ENCODE measurements at places on chromosomes 13 and 19.

- peak; percentile 97 for DNase-seq
Observed at GRCh38 chr19:44752816-44753625, 4.5 kb downstream of the BCL3 start.

DNA sequence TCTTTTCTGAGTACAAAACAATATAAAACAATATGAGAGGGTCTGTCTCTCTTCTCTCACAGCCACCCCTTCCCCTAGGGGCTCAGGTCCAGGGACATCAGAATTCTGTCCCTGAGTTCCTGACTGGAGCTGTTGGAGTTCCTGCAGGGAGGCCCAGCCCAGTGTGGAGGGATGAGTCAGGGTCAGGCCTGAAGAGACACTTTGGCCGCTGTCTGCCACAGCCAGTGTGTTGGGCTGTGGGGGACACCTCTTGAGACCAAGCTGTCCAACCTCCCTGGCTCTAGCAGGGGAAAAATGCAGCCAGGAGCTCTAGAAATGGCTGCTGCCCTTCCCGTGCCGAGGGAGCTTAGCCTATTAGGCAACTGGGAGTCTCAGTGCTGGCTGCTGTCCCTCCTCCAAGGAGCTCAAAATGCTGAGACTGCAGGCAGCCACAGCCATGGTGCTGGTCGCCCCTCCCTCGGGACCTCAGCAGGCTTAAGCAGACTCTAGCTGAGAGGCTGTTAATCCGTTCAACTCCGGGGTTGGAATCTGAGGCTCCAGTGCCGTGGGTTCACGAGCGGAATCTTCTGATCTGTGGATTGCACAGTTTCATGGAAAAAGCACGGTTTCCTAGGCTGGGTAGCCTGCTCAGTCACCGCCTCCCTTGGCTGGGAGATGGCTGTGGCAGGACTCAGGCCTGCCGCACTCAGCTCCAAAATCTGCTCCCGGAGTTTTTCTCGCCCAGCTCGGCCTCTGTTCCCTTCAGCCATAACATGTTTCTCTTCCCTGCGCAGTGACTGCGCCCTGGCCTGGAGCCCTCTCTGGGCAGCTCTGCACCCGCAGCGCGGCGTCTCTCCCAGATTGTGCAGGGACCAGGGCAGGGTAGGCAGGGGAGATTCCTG, 3.8 kb upstream of the ZNF626 start:
- peak; percentile 10 for DNase-seq

DNA sequence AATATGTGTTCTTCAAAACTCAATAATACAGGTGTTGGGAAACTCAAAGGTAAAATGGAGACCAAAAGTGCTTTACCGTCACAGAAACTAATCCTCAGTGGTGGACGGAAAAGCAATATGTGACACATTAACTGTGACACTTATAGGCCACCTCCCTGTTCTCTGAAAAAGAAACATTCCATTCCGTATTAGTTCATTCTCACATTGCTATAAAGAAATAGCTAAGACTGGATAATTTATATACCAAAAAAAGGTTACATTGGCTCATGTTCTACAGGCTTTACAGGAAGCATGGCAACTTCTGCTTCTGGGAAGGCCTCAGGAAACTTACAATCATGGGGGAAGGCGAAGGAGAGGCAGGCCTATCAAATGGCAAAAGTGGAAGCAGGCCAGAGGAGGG, 435.3 kb upstream of the HTR2A start:
- DNase-seq: peak; percentile 31

DNA sequence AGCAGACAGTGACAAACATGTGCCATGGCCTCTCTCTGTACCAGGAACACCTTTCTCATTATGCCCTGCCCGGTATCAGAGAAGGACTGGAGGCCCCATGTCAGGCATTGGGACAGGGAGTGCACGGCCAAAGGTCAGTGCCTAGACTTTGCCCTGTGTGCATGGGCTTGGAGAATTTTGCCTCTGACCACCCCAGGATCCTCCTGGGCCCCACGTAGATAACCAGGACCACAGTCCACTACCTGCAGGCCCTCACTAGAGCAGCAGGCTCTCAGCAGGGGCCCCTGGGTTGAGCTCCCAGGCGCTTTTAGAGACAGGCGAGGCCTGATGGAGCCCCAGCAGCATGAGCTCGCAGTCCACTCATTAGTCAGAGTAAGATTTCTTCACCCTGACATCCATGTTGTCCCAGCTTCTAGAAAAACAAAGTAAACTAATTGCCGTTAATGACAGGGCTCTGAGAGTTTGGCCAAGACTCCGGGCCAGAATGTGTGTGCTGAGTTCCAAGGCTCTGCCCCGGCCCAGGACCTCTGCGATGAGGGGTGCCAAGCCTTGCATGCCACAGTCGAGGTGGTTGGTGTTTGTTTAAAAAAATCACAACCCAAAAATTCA, 42.7 kb downstream of the CAPN12 start:
- peak; percentile 54 for DNase-seq

DNA sequence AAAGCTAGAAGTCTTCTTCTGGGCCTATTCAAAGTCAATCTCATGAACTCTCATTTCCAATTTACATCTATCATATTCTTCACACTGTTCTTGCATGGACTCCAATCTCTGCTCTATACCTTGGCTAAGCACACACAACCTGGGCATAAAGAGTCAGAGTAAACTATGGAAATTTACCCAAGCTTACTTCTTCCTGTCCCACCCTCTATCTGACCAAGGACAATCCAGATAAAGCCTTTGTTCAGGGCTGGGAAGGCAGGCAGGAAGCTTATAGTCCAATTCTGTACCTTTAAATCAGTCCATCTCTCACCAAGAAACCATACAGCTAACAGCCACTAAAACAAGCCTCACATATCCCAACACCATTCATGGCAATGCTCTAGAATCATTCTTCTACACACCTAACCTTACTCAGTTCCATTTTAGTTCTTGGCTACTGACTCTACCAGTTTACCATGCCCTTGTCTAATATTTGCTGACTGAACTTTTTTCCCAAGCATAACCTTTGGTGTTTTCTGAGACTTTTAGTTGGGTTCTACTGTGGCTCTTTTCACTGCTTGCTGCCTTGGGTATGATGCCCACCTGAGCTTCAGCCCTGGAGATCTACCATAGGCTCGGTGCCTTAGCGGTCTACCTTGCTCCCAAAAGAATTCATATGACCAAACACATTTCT, 38.9 kb downstream of the N4BP2L2 start:
- DNase-seq: no peak

GRCh38 chr13:21973437-21974125, 302.7 kb downstream of the FGF9 start:
- DNase-seq: no peak

GRCh38 chr19:510606-511100, 3.4 kb downstream of the TPGS1 start:
- peak; percentile 76 for DNase-seq

DNA sequence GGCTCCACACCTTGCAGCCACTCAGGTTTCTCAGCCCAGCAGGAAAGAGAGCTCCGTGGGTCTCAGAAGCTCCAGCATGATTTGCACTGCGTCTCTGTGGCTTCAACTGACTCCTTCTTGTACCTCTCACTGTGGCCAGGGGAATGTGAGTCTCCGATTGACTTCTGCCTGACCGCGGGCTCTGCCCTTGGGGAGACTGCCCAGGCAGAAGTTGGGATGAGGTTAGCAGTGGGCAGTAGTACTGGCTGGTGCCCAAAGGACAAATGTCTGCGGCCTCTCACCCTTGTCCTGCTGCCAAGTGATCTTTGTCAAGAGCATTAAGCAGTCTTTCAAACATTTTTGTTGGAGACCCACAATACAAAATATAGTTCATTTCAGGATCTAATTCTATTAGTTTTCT, 34.4 kb upstream of the FXYD3 start:
- no peak for DNase-seq

GRCh38 chr13:48319531-48320398, 16.2 kb downstream of the RB1 start:
- no peak for DNase-seq

DNA sequence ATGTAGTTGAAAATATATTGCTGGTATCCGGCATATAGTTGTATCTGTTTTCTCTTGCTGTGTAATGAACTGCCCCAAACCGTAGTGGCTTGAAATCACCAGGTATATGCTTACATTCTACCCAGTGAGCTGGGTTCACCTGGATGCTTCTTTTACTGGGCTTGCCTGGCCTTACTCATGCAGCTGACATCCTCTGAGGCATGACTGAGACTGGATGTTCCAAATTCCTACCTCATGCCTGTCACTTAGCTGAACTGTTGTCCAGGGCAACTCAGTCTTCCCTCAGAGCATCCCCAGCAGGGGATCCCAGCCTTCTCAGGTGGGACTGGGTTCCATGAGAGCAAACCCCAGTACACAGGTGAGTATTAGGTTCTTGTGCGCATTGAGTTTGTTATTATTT, 66.8 kb downstream of the IFT88 start:
- no peak for DNase-seq

- DNase-seq: no peak
Observed at GRCh38 chr19:30136611-30137195, 194.7 kb downstream of the URI1 start.

DNA sequence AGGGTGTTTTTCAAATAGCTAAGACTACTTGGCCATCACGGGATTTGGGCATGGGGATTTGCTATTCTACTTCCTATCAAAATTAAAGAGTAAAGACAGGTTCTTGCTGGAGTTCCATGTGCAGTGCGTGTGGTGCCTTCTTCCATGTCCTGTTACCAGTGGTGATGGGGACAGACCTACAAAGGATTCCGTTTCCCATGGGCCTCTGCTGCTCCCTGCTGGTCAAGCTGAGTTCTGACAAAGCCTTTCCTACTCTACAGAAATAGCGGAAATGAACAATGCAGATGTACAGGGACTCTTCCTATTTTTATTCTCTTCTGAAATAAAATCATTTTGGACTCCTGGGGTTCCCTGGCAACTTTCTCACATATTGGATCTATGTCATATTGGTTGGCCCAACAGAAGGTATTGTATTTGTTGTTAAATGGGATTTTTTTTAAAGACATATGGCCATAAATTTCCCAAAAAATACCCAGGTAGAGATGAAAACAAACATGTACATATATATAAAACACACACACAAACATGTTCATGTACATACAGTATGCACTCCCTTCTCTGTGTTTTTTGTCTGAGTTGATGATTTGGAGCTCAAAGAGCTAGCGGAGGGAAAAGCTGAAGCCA, 90.5 kb upstream of the SLC15A1 start:
- peak; percentile 88 for DNase-seq
